ENCODE measurements at places on chromosomes 1 and 21.

DNA sequence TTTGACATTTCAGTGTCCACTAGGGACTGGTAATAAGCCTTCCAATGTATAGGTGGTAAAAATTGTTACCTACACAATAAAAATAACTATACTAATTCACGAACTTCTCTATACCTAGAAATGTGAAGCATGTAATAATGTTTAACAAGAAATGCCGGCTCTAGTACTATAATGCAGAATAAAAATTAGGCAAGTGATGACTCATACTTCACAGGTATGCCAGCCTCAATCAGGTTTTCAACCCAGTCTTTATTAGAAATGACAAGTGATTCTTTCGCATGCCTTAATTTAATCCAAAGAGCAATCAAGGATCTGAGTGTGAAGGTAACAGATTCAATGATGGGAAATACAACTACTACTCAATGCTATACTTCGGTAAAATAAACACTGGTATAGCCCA, 134.9 kb downstream of the RERE start:
- no peak for DNase-seq

DNA sequence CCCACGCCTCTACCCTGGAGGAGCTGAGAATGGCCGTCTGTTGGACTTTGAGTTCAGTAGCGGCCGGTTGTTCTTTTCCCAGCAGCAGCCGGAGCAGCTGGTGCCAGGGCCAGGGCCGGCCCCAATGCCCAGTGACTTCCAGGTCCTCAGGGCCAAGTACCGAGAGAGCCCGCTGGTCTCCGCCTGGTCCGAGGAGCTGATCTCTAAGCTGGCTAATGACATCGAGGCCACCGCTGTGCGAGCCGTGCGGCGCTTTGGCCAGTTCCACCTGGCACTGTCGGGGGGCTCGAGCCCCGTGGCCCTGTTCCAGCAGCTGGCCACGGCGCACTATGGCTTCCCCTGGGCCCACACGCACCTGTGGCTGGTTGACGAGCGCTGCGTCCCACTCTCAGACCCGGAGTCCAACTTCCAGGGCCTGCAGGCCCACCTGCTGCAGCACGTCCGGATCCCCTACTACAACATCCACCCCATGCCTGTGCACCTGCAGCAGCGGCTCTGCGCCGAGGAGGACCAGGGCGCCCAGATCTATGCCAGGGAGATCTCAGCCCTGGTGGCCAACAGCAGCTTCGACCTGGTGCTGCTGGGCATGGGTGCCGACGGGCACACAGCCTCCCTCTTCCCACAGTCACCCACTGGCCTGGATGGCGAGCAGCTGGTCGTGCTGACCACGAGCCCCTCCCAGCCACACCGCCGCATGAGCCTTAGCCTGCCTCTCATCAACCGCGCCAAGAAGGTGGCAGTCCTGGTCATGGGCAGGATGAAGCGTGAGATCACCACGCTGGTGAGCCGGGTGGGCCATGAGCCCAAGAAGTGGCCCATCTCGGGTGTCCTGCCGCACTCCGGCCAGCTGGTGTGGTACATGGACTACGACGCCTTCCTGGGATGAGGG, 28.5 kb upstream of the SPSB1 start:
- no peak for DNase-seq

GRCh38 chr1:46489169-46489637, 433 bp upstream of the DMBX1 start:
- DNase-seq: no peak

GRCh38 chr1:44994309-44994898, 8.0 kb upstream of the EIF2B3 start:
- DNase-seq: no peak

- DNase-seq: peak; percentile 33
Observed at GRCh38 chr21:20971296-20971921, 26.8 kb upstream of the NCAM2 start.

DNA sequence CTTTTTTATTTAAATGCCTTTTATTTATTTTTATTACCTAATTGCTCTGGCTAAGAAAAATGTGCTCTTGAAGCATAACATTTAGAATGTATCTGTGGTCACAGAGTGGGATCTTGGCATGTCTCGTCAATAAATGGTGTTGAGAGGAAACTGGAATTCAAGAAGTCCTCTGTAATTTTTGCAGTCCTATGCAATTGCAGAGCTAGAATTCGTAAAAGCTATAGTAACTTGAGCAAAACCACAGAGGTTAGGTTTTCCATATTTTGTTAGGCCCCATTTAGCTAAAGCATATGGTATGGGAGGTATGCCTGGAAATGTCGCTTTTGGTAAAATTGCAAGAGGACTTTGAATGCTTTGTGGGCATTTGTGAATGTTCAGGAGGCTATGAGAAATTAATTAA, 466.7 kb upstream of the NFIA start:
- DNase-seq: peak; percentile 28

Data from fibroblast of skin of left biceps (primary cell).